ENCODE measurements at places on chromosomes 5 and 9.

DNA sequence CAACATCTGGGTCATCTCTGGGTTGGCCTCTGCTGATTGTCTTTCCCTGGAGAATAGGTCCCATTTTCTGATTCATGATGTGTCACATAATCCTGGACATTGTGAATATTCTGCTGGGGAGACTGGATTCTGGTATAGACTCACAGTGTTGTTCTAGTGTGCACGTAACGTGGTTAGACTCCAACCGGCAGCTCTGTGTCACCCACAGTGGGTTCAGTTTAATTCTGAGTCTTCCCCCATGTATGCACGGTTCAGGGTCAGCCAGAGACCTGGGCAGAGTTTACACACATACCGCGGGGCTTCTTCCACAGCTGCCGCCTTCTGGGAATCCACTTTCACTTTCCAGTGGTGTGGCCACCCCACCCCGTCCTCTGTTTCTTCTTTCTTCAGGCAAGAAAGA lies 38.0 kb upstream of the LRRC14B start:
- DNase-seq: no peak

GRCh38 chr5:160697281-160697680 lies 154.7 kb downstream of the ATP10B start:
- no peak for DNase-seq

- DNase-seq: no peak
These were observed 1931.0 kb upstream of the CDH6 start for GRCh38 chr5:29262339-29263123.

- DNase-seq: no peak
These were observed 7.2 kb downstream of the IRGM start for GRCh38 chr5:150853561-150853960.

DNA sequence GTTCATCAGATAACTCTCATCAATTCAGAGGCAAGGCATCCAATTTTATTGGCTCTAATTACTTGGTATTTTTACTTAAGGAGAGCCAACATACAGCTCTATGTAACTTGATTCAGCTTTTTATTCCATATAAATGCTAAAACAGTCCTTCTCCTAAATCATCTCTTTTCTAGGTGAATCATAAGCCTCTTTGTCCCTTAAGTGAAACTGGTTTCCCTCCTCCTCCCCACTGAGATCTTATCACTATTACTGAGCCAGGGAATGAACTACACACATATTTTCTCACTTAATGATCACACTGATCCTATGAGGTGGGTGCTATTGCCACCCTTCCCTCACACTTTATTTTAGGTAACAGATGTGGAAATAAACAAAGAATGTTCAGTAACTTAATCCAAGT lies 1143.8 kb downstream of the MAT2B start:
- DNase-seq: no peak

GRCh38 chr5:111017731-111018130 lies 53.8 kb upstream of the TSLP start:
- DNase-seq: no peak

DNA sequence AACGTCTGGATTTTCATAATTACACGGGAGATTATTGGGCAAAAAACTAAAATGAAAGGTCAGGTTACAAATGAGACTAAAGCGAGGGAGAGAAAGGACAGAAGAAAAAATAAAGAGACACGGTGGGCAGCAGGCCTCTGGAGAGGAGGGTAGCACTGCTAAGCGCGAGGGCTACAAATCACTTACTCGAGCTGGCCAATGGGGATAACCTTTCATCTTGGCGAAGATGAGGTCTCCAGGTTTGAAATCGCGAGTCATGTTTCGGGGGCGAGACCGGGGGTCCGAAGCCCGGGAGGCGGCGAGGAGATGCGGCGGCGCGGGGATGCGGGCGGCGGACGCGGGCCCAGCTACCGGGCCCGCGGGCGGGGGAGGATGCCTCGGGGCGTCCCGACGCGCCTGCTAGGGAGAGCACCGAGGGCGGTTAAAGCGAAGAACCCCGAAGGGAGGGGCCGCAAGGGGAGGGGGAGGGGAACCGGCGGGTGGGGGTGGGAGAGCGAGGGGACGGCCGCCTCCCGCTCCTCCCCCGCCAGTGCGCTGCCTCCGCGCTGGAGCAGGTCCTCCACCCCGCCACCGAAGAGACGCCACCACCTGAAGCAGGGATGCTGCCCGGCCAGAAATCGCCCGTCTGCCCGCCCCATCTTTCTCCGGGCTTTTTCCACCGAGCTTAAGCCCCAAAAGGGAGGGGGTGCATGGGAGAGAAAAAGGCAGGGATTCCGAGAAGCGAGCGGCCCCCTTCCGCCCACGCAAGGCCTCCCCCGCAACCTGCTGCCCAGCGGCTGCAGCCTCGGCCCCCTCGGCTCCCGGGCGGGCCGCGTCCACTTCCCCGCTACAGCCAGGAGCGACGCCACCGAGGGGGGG lies 610 bp downstream of the PSIP1 start:
- DNase-seq: no peak

GRCh38 chr9:100803956-100804355 lies 224.6 kb upstream of the PLPPR1 start:
- no peak for DNase-seq

DNA sequence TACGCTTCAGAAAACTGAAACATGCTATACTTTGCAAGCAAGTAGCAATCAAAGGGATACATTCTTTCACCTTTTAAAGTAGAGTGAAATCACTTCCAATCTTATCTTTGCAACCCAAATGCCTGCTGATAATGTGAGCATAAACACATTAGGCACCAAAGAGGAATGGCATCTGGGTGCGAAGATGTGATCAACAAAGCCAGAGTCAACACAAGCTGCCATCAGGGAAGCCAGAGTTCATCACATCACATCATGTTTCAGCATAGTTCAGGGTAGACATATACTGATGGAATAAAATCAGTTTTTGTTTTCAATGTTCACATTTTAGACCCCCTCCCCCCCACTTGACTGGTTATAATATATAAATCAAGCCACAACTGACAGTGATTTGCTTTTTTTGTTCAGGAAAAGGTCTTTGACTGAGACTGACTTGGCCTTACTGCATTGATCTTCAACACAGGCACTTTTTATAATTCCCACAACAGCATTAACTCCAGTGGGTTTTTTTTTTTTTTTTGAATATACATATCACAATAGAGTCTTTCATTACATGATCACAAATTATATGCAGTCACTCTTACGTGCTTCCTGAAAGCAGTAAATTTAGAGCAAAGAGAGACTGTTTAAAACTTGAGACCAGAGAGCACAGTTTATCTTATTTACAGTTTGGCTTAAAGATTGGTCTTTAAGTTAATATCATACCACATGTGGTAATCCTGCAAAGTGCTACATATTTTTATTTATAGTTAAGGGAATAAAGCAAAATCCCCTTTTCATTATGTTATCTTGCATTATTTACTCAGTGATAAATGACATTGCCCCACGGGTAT lies 20.3 kb downstream of the AOPEP start:
- DNase-seq: no peak

DNA sequence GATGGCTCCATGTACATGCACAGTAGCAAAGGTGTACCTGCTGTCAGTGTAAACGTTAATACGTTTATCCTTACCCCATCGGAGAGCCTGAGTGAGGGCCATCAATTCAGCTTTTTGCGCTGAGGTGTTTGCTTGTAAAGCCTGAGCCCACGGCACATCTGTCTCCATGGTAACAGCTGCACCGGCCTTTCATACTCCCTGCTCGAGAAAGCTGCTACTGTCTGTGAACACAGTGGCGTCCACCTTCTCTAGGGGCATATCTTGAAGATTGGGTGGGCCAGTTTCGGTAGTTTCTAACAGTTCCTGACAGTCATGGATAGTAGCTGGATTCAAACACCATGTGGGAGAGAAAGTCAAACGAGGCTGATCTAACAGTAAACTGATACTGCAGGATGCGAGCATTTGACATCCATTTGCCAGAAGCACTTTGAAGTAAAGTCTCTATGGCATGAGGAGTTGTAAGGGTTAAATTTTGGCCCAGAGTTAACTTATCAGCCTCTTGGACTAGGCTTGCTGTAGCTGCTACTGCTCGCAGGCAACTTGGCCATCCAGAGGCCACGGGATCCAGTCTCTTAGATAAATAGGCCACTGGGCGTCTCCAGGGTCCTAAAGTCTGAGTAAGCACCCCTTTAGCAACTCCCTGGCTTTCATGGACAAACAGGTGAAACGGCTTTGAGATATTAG lies 21.0 kb upstream of the RHOBTB3 start:
- no peak for DNase-seq

DNA sequence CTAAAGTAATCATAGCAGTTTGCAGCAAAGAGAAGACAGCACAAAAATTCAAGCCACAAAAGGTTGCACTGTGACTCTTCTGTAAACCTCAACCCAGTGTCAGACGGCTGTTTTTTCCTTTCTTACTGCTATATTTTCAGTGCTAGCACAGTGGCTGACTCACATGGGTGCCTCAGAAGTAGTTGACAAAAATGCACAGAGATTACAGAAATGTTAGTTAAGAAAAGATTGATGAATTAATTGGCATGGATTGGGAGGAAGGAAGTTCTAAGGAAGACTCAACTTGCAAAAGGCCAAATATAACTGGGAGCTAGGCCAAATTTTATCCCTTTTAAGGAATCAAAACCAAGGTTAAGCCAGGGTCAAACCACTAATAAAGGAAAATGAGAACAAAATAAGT lies 43.7 kb upstream of the ITGA1 start:
- no peak for DNase-seq

DNA sequence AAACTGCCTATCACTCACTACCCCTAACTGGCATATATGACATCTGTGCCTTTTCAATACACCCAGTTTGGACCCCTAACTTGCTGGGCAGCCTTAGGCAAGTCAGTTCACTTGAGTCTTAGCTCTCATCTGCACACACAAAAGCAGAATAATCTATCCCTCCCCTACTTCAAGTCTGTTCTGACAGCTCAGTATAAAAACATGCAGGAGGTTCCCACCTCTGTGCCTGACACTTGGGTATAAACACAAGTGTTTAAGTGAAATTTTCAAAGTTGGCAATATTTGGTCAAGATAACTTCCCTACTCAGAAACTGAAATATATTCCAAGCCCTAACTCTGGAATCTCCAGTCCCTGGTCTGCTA lies 12.6 kb downstream of the HNRNPH1 start:
- DNase-seq: no peak

DNA sequence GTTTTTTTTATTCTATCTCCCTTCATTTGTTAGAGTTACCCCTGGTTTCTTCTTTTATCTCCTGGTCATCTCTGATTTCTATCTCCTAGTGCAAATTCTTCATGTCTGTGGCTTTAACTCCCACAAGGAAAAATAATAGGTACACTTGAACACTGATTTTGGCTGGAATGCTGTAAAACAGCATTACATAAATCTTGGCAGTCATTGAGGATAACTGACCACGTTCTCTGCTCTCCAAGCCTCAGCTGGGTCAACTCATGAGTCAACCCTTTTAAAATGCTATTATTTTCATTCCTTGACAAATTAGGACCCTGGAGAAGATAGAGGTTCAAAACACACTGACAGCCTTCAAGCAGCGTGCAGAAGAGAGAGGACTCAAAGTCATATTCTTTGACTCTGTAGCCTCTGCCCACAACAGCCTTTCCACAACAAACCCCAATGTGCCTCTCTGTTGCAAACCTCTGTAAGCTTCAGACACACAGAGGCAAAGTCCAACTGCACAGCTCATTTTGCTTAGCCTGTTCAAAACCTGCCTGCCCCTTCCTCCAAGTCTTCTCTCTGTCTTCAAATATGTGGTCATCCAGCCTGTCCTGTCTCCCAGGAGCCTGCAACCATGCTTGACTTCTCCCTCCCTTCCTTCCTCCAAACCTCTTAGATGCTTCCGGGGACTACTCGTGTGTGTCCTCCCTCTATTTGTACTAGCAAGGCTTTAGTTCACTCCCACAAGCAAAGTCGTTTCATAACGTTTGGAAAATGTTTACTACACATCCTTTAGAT lies 398.4 kb downstream of the MED10 start:
- no peak for DNase-seq

DNA sequence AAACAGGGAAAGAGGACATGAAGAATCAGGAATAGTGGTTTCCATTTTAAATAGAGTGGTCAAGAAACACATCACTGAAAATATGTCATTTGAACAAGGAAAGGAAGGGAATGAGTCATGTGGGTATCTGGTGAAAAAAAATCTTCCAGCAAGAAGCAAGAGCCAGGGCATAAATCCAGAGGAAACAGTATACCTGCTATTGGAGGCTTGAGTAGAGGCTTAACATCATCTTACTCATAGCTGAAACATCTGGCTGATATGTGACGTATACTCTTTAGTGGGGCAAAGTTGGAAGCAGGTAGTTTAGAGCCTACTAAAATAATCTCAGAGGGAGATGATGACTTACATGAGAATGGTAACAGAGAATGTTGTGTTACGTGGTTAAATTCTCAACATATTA lies 517.2 kb downstream of the CAAP1 start:
- no peak for DNase-seq

DNA sequence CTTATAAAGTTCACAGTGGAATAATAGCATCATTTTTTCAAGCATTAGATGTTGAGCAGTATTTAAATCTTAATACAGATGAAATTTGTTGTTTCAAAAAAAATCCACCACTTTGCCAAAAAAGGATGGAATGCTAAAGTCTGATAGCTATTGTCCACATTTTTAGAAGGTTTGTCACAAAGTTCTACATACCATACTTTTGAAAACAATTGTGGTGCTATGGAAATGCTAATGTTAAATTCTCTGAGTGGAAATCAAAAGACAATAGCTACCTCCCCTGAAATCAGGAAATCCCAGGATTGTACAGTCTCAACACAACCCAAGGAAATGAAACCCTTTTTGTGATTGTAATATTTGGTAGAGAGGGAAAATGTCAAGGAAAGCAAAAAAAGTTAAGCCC lies 19.3 kb upstream of the GRAMD2B start:
- no peak for DNase-seq

GRCh38 chr9:118321788-118322187 lies 617.6 kb downstream of the TLR4 start:
- no peak for DNase-seq

DNA sequence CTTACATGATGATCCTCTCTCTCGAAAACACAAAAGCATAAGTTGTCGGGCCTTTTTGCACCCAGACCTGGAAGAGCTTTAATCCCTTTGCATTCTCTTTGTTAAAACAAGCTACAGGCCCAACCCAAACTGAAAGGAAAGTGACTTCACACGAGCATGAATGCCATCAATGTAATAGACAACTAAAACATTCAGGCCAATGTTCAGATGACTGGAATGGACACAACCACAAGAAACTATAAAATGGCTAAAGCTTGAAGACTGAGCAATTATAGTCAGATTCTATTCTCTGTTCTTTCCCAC lies 45.5 kb downstream of the RFX3 start:
- DNase-seq: no peak

DNA sequence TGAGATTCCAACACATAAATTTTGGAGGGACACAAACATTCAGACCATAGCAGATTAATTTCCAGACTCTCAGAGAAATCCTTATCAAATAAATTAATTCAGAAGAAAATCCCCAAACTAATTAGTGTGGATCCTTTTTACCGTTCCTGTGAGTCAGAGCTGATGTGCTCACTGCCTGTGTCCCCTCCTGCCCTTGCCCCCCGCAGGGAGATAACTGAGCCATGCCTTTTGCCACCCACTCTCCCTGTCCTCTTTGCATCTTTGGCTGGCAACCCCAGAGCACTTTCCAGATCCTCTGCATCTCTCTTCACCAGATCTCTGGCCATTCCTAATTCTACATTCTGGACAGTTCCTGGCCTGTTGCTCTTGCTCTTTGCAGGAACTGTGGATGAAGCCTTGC lies 135.4 kb upstream of the MAP1B start:
- DNase-seq: no peak

Measured in activated CD8-positive, alpha-beta memory T cell treated with anti-CD3 and anti-CD28 coated beads for 1 hour (primary cell).